ENCODE measurements at places on chromosomes 2 and 18.

DNA sequence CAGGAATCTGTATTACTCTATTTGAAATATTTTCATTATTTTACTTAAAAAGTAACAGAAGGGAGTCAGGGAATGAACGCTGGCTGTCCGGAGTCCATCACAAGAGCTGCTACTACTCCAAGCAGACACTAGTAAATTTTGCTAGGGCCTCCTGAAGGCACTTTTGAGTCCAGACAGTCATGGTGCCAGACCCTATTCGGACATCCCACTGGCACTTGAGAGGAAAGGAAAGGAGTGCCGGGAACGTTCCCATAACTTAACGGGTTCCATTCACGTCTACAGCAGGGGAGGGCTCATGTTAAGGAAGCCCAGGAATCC, 563 bp upstream of the GMCL1 start:
- DNase-seq = no peak

DNA sequence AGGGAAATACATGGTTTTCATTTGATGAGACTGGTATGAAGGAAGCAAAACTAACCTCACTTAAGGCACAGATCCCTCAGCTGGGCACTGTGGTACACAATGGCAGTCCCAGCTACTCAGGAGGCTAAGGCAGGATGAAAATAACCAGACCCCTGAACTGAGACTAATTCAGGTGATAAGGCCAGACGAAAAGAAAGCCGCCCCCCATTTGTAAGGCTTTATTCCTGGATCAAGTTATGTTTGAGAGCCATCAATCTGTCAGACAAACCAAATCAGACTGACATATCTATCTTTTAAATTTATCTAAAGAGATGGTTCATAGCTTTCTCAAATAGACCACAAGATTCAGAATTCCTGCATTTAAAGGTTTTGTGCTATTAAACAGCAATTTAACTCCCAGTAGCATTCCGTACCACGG, 4.1 kb downstream of the SRSF7 start:
- DNase-seq = no peak

GRCh38 chr2:43082111-43082894, 144.1 kb downstream of the ZFP36L2 start:
- peak; percentile 67 for DNase-seq

GRCh38 chr2:217396165-217396564, 536.3 kb upstream of the TNP1 start:
- no peak for DNase-seq

DNA sequence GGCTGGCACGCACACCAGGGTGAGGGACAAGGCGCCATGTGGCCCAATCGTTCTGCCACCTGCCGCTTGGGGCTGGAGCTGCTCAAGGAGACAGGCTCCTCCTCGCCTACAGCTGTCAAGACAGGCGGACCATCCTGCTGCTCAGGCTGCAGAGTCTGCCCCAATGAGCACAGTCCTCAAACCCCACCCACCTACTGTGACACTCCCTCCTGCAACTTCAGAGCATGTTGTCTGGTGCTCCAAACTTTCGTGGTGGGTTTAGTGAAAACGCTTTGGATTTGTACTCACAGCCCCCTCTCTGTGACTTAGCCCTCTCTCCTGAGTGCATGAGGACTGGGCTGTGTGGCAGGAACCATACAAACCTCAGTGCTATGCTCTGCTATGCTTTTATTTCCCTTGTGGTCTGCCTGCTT, 23.2 kb upstream of the SLC35F6 start:
- no peak for DNase-seq

- DNase-seq = no peak
Observed at GRCh38 chr2:205932861-205933260, 153.1 kb downstream of the INO80D start.

DNA sequence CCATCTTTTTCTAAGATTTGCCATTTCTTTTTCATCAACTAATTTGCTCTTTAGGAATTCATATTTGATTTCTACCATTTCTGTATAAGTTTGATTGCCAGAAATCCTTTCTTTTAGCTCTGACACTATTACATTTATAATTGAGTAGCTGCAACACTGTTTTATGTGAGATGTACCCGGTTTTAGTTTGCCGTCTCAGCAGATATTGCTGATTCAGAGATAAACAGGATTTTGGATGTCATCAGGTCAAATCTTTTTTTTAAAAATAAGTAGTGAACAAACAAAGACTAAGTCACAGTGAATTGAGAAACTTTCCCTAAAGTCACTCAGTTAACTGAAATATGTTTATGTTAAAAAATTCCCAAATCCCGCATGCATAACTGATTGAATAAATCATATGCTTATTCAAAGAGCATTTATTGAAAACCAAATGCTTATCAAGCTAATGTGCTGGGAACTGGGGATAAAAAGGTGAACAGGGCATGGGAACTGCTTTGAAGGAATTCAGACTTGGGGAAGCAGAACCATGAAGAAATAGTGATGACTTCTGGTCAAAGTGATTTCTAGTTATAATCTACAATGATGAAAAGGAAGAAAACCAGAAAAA, 19.5 kb upstream of the CCDC102B start:
- no peak for DNase-seq

DNA sequence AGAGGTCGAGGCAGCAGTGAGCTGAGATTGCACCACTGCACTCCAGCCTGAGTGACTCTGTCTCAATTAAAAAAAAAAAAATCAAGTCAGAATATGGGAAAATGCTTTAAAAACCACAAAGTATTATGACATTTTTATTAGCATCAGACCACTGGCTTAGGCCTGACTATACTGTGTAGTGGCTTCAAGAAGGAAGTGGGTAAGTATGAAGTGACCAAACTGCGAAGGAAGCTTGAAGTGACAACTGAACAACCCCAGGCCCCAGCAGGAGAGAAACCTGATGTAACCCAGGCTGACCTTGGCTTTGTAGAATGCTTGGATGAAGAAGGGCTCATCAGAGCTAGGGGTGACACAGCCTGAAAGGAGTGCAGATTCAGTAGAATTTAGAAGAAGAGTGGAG, 21.4 kb upstream of the HAAO start:
- no peak for DNase-seq

- no peak for DNase-seq
Observed at GRCh38 chr2:158935617-158936016, 32.8 kb upstream of the TANC1 start.

DNA sequence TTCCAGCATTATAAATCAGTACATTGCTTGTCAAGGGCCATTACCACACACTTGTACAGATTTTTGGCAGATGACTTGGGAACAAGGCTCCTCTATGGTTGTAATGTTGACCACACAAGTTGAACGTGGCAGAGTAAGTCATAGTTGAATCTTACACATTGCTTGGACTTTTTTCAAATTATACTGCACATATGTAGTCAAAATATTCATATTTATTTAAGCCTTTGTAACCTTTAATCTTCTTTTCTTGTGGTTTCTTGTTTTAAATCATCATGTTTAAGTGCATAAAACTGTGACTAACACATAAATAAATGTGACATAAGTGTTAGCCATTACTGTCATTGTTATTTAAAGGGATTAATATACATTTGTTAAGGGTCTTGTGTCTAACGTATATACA, 52.1 kb upstream of the EPB41L5 start:
- no peak for DNase-seq

- no peak for DNase-seq
Observed at GRCh38 chr18:36185901-36186460, 1.3 kb upstream of the MOCOS start.

DNA sequence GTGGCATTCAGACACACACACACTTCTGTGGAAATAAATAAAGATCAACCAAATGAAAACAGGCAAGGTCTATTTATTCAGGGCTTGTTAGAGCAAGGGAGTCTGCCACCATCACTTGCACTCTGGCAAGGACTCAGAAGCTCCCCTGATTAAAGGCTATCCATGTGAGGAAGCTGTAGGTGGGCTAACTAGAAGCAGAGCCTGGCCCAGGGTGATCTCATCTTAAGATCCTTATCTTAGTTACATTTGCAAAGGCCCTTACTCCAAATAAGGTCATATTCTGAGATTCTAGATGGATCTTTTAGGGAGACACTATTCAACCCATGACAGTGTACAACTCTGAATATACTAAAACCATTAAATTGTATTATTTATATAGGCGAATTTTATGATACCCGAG, 190.0 kb upstream of the SRD5A2 start:
- no peak for DNase-seq

- DNase-seq = no peak
Observed at GRCh38 chr18:41457765-41458326, 497.2 kb upstream of the PIK3C3 start.

DNA sequence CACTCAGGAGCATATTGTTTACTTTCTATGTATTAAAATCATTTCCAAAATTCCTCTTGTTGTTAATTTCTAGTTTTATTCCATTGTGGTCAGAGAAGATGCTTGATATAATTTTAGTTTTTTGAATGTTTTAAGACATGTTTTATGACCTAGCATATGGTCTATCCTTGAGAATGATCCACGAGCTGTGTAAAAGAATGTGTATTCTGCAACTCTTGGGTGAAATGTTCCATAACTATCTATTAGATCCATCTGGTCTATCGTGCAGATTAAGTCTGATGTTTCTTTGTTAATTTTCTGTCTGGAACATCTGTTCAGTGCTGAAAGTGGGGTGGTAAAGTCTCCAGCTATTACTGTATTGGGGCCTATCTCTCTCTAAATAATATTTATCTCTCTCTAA, 83.3 kb upstream of the EPAS1 start:
- no peak for DNase-seq

GRCh38 chr2:101858246-101858645, 133.5 kb upstream of the IL1R2 start:
- no peak for DNase-seq

GRCh38 chr2:240622531-240623235, 2.6 kb upstream of the GPR35 start:
- DNase-seq = no peak

DNA sequence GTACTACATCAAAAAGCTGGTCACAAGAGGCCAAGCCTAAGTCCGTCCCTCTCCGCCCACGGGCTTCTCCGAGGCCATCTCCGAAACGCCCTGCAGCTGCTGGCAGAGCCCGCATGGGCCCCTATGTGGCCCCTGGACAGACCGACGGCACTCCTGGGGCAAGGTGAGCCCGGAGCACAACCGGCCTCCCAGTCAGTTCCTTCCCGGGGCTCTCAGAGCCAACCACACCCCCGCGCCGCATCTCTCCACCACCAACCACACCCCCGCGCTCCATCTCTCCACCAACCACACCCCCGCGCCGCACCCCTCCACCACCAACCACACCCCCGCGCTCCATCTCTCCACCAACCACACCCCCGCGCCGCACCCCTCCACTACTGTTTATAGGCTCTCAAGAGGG, 93.5 kb downstream of the ZNF516 start:
- DNase-seq = no peak

DNA sequence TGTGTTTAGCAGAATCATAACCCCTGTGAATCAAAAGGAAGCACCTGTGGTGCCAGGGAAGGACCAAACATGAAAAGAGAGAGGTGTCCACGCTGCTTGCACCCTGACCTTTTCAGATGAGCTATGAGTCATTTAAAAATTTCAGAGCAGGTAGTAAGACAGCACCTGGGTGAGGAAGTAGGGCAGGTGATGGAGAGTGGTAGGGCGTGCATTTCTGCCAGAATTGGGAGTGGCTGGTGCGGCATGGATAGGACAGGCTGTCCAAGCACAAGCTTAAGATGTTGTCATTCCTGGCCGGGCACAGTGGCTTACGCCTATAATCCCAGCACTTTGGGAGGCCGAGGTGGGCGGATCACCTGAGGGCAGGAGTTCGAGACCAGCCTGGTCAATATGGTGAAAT, 36.8 kb downstream of the NPAS2 start:
- no peak for DNase-seq

GRCh38 chr2:128302011-128302743, 16.5 kb downstream of the HS6ST1 start:
- DNase-seq = no peak

DNA sequence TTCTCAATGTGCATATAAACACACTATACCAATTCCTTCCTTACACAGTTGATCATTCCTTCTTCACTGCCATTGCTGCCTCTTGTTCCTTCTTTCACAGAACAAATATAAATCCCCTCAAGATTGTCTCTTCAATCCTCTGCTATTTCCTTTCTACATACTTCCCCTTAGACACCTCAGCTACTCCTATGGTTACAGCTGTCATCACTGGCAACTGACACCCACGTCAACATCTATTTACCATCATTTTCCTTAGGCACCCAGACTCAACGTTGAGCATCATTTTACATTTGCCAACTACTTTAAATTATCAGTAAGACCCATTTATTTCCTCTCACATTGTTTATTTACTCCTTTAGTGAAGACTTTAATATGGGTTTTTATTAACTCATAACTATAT, 488.8 kb upstream of the FSHR start:
- DNase-seq = no peak

DNA sequence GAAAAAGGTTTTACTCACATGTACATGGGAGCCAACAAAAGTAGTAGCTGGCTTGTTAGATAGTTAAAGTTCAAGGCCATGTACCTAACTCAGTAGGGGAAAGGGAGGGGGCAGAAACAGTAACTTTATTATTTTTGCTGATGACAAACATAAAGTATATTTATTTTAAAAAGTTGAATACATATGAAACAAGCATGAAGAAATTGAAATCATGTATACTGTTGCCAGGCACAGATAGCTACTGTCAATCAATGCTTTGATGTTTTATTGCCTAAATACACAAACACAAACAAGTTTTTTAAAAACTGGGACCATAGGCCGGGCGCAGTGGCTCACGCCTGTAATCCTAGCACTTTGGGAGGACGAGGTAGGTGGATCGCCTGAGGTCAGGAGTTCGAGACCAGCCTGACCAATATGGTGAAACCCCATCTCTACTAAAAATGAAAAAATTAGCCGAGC, 7.6 kb upstream of the PSD4 start:
- DNase-seq = no peak
